ENCODE measurements at places on chromosomes 5 and 9. TPM values are rescaled to one million over a fixed set of nuclear protein-coding genes. Genes with fewer than 3 reads are reported as not detected.

Gene CDKN2B
- 57.0 TPM for total RNA-seq

DNA sequence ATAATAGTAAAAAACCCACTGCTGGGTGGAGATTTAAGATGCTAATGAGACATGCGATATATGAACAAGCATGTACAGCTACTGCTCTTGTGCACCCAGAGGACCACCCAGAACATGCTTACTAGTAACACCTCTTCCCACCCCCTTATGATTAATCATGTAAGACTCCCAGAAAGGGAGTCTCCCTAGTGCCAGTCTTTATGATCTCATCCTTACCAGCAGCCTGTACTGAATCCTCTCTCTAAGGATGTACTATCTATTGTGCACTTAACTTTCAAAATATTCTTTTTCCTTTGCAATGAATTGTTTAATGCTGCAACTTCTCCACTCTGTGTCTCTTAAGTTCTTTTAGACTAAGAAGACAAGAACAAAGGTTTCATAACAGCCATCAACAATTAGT is 9.1 kb upstream of the MAT2B start:
- DNase-seq: no peak
- no peak overlapping the region for H3K27ac ChIP-seq
- no peaks in the 10 kb centered on the region for H3K27me3 ChIP-seq
- H3K4me3 ChIP-seq: no peak overlapping the region

DNA sequence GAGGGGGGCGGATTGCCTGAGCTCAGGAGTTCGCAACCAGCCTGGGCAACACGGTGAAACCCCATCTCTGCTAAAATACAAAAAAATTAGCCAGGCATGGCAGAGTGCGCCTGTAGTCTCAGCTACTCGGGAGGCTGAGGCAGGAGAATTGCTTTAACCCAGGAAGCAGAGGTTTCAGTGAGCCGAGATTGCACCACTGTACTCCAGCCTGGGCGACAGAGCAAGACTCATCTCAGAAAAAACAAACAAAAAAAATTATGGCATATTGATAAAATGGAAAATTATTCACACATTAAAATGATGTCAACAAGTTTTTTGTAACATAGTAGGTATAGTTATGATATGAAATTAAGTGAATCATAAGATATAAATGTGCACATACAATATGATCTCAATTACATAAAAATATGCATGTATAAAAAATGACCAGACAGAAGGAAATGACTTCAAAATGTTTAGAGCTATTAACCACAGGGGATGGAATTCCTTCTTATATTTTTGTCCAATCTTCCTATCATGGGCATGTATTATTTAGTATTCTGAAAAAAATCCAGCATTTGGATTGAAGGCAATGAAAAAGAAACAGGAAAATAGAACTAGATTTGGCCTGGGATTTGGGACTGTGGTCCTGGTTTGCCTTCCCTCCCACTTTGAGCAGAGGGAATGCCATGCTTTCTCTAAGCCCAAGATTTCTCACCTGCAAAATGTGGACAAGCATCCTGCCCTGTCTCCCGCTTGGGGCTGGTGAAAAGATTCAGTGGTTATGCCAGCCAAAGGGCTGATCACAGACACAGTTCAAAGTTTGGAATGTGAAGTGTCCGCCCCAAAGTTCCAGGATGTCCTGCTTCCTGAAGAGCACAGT is 19.5 kb downstream of the SPAAR start:
- H3K4me1 ChIP-seq: peaks cover 8% of the 10 kb centered on the region
- no peak overlapping the region for H3K27ac ChIP-seq
- DNase-seq: peak; percentile 72
- H3K4me3 ChIP-seq: no peak overlapping the region

Gene SPINK7
- total RNA-seq: not detected

- no peaks in the 10 kb centered on the region for H3K4me1 ChIP-seq
- no peaks in the 10 kb centered on the region for H3K36me3 ChIP-seq
- H3K27me3 ChIP-seq: no peaks in the 10 kb centered on the region
- DNase-seq: no peak
- H3K4me3 ChIP-seq: no peak overlapping the region
These were observed 342.7 kb downstream of the DIRAS2 start for GRCh38 chr9:90299968-90300367.

- H3K27ac ChIP-seq: no peak overlapping the region
- no peak for DNase-seq
- no peak overlapping the region for H3K4me3 ChIP-seq
- no peaks in the 10 kb centered on the region for H3K27me3 ChIP-seq
These were observed 19.2 kb upstream of the SELENOP start for GRCh38 chr5:42830924-42831323.

Gene CD72
- total RNA-seq: 0.69 TPM

- H3K27me3 ChIP-seq: no peaks in the 10 kb centered on the region
- DNase-seq: no peak
- no peaks in the 10 kb centered on the region for H3K36me3 ChIP-seq
These were observed 163.4 kb downstream of the GAS1 start for GRCh38 chr9:86783884-86784283.

DNA sequence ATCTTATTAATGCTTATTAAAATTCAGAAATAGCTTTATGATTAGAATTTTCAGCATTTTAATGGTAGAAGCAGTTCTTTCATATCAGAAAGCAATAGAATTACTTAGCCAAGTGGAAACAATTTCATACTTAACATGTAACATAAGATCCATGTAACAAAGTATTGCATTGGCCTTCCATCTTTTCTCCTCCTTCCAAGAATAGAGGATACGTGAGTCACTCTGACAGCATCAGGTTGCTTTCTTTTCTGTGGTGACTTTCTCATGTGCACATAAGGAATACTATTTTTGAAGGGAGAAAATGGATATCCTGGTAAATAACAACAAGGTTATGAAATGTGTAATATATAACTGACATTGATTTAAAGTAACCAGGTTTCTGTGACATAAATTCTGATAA is 272.2 kb downstream of the ANXA1 start:
- no peaks in the 10 kb centered on the region for H3K4me1 ChIP-seq
- H3K27me3 ChIP-seq: no peaks in the 10 kb centered on the region
- no peak for DNase-seq
- no peak overlapping the region for H3K27ac ChIP-seq
- no peaks in the 10 kb centered on the region for H3K36me3 ChIP-seq
